ENCODE measurements at places on chromosomes 1 and 21. TPM values are rescaled to one million over a fixed set of nuclear protein-coding genes. Genes with fewer than 3 reads are reported as not detected.

DNA sequence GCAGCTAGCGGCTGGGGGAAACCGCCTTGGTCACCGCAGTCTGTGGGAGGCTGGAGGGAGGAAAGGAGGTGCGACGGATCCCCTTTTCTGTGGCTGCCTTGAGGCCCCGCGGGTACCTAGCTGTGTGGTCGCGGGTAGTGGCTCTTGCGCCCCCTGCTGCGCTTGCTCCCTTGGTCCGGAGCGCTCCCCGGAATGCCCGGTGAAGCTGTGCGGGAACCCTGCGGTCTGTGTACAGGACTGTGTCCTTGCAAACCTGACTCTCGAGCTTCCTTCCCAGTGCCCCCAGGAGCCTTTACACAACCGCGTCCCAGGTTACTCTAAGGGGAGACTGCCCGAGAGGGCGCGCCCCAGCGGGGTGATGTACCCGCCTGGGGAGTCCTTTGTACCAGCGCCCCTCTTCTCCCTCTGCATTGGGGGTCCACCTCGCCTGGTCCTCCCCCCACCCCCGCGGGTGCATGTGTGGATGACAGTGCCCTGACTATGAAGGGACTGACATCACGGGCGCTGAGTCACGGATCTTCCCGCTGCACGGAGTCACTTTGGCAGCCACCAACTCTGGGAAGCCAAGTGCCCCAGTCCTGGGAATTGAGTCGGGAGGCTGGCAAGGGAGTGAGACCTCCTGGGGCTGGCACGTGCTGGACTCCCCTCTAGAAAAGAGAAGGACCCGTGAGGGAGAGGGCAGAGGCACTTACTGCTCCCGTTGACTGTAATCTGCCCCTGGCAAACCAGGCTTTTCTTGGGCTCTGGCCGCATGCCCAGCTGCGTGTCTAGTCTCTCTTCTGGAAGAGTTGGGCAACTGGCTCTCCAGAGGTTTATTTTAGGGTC is 816 bp downstream of the IL6R start:
- DNase-seq: peak; percentile 69

DNA sequence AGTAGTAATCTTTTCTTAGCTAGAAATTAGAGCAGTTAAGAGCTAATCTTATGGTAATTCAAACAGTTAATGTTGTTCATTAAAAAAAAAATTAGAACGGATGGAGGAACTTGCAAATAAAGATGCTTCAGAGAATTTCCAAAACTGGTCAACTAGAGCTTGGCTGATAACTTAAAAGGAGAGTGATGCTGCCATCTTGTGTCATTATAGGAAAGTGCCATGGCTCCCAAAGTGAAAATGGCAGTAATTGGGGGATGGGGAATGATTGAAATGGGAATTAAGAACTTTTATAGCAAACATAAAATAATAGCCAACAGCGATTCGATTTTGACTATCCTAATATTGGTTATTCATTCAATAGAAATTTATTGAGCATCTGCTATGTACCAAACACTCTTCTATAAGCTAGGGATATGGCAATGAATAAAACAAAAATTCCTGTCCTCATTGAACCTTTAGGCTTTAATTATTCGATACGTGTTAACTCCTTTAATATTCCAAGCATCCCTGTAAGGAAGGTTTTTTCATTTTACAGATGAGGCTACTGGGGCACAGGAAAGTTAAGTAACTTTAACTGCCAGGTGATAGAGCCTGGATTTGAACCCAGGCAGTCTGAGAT is 5.7 kb upstream of the PLPP3 start:
- peak; percentile 73 for DNase-seq

- DNase-seq: peak; percentile 17
These were observed 137.0 kb downstream of the BRINP2 start for GRCh38 chr1:177307771-177308170.

DNA sequence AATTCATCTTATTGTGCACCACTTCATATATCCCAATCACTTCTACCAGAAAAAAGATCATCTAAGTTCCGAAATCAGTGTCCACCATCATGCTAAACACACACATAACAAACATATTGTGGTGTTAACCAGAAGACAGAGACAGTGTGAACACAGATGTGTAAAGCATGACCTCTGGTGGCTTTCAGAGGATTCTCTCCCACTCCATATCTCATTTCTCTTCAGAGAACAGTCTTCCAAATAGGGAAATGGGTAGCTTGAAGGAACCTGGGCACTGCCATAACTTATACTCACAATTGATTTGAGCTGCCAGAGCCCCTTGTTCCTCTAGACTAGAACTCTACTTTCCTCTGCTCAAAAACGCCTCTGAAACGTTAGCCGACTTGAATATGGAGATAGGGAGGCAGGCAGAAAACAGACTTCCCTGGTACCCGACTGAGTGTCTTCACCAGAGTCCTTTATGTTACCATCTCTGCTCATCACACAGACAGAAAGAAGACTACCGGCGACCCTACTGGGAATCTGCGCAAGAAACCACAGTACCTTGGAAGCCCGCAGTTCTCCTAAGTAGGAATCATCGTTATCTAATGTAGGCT is 1.8 kb upstream of the ELAPOR1 start:
- peak; percentile 46 for DNase-seq

GRCh38 chr1:15337656-15338402 is 71.9 kb upstream of the EFHD2 start:
- no peak for DNase-seq

GRCh38 chr1:94243665-94244064 is 6.3 kb upstream of the ARHGAP29 start:
- DNase-seq: no peak

- DNase-seq: no peak
These were observed 11.2 kb downstream of the PDZK1IP1 start for GRCh38 chr1:47178654-47179016.

DNA sequence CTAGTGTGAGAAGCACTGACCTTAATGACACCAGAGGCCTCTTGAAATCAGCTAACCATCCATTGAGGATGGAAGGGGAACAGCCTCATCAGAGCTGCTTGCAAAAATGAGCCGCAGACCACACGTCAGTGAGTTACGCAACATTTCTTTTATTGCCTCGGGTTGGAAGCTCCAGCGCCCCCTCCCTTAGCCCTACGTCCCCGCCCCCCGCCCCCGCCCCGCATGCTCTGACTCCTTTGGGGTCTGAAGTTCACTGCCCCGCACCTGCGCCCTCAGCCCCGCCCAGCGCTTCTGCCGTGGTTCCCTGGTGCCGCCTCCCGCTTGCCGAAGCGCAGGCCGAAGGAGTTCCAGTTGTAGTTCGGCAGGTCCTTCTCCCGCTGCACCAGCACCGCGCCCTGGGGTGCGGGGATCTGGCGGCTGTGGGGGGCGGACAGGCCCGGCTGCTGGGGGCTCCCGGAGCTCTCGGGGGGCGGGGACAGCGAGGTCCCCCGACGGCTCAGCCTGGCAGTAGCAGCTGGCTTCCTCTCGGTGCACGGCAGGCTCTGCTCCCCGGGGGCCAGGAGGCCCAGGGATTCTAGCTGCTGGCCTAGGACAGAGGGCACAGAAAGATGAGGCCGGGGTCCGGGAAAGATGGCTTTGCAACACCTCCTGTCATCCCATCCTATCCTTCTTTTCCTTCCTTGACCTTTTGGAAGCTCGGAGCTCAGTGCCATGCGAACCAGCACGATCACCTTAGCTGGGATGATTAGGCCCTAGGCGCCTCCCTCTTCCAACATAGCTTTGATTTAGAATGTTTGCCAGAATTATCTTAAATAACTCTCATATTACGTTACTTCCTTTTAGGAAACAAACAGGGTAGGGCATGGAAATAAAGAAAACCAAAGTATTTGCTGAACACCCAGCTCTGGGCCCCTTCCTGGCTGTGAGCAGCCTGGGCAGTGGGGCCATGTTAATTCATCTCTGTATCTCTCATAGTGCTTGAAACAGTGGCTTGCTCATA is 5.8 kb downstream of the KISS1 start:
- peak; percentile 76 for DNase-seq

RPTN gene
- total RNA-seq: 1.7 TPM

HAO2 gene
- total RNA-seq: not detected

ZNF684 gene
- total RNA-seq: 6.7 TPM

VANGL2 gene
- total RNA-seq: 1.9 TPM

C4BPA gene
- total RNA-seq: 3.6 TPM

RHOC gene
- total RNA-seq: 154 TPM

TP53BP2 gene
- total RNA-seq: 95.3 TPM
